T47D (cell line): ENCODE measurements at places on chromosomes 2 and 18.
A peak's percentile ranks its signal among the peaks of the same experiment; 100 is the strongest.

GRCh38 chr2:140861666-140862065, 1269.2 kb downstream of the LRP1B start:
- DNase-seq: no peak

- DNase-seq: no peak
Observed at GRCh38 chr2:147607379-147607778, 237.4 kb upstream of the ACVR2A start.

GRCh38 chr2:240931319-240931949, 25.3 kb downstream of the CROCC2 start:
- DNase-seq: no peak

- no peak for DNase-seq
Observed at GRCh38 chr2:163187995-163188655, 349.6 kb upstream of the KCNH7 start.

DNA sequence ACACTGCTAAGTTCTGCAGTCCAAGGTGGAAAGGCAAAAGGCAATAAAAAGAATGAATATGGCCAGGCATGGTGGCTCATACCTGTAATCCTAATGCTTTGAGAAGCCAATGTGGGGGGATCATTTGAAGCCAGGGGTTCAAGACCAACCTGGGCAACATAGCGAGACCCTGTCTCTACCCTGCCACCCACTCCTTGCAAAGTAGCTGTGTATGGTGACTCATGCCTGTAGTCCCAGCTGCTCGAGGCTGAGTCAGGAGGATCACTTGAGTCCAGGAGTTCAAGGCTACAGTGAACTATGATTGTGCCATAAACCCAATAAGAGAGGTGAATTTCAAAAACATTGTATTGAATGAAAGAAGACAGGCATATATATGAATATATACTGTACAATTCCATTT, 2.4 kb downstream of the MYL12B start:
- no peak for DNase-seq

- no peak for DNase-seq
Observed at GRCh38 chr2:241456546-241456945, 51.8 kb downstream of the STK25 start.

- DNase-seq: no peak
Observed at GRCh38 chr2:23244617-23245016, 140.4 kb upstream of the KLHL29 start.

DNA sequence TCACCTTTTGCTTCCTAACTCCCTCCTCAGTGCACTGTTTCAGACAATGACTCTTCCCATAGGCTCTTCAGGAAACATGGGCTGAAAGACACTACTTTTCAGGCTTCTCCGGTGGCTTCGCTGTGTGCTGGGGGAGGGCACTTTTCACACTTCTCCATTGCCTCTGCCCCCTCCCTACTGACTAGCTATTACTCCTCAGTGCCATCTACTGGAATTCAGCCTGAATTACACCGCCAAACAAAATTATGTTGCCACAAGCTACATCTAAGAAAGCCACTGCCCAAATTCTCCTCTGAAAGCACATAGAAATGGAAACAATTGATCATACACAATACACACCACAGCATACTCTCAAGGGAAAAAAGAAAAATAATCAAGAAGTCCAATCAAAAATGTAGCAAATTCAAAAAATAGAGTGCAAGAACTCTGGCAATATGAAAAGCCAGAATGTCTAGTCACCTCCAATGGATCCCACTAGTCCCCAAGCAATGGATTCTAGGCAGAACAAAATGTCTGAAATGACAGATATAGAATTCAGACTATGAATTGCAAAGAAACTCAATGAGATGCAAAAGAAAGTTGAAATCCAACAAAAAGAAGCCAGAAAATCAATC, 1139.4 kb upstream of the GYPC start:
- DNase-seq: peak; percentile 13

GRCh38 chr18:42038936-42039335, 83.9 kb downstream of the PIK3C3 start:
- DNase-seq: no peak

GRCh38 chr2:127053731-127054603, 53.0 kb downstream of the BIN1 start:
- no peak for DNase-seq

- no peak for DNase-seq
Observed at GRCh38 chr2:103430191-103430590, 668.4 kb downstream of the TMEM182 start.

DNA sequence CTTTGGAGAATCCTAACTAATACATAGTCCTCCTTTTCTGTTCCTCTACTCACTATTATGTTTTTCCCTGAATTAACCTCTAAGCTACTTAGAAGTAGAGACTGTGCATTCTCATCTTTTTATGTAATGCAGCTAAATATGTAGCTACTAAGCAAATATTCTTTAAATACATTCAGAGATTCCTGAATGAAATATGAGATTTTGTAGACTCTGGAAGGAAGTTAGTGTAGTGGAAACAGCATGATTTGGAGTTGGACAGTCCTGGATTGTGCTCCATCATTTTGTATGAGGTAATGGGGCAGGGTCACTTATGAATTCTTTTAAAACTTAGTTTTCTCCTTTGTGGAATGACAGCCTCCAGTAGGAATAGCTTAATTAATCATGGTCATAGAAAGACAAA, 24.7 kb upstream of the NT5C1B start:
- no peak for DNase-seq

DNA sequence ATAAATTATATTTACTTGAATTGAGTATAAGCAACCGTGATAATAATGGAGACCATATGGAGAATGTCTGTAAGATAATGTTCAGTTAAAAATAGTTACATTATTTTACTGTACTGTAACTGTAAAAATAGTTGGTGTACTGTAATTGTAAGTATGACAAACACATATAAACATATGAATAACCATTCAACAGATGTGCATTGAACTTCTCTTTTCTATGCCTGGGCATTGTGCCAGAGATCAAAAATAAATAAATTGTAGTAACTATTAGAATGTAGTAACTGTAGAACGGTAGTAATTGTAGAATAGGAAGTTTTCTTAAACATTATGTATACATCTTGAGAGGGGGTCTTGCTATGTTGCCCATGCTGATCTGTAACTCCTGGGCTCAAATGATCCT, 287.4 kb upstream of the EPAS1 start:
- DNase-seq: no peak

- DNase-seq: no peak
Observed at GRCh38 chr2:239179851-239180371, 220.9 kb downstream of the HDAC4 start.

- DNase-seq: no peak
Observed at GRCh38 chr2:192953116-192953515, 758.4 kb upstream of the TMEFF2 start.

GRCh38 chr18:44816477-44816876, 135.8 kb downstream of the SETBP1 start:
- DNase-seq: no peak

GRCh38 chr2:217393585-217394032, 533.7 kb upstream of the TNP1 start:
- DNase-seq: no peak

DNA sequence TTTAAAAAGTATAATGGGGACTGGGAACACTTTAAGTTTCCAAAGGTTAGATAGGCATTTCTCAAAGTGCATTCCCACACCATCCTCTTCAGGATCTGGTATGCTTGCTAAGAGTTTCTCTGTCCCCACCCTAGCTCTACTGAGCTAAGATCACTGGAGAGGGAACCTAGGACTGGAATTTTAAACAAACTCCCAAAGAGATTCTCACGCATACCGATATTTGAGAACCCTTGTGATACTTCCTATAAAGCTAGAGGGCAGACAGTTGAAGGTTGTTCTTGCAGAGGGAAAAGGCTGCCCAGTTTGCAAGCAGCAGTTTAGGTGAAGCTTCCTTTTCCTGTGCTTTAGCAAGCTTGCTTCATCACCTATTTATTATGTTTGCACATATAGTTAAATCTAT, 3.6 kb downstream of the CNRIP1 start:
- DNase-seq: no peak

DNA sequence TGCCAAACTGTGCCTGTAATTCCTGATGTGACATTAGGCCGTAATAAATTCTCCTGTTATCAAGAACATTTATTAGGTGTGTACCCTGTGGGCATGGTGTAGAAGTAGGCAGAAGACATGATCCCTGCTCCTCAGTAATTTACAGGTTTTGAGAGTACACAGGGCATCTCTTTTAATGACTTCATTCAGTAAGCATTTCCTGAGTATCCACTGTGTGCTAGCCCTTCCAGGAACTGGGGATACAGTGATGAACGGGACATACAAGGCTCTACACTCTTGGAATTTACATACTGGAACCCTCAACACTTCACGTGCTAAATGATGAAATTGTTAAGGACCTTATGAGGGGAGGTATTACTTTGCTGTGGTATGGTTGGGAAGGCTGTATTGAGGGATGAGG, 30.2 kb downstream of the DIS3L2 start:
- no peak for DNase-seq

- no peak for DNase-seq
Observed at GRCh38 chr2:85917887-85918795, 29.4 kb upstream of the ST3GAL5 start.

DNA sequence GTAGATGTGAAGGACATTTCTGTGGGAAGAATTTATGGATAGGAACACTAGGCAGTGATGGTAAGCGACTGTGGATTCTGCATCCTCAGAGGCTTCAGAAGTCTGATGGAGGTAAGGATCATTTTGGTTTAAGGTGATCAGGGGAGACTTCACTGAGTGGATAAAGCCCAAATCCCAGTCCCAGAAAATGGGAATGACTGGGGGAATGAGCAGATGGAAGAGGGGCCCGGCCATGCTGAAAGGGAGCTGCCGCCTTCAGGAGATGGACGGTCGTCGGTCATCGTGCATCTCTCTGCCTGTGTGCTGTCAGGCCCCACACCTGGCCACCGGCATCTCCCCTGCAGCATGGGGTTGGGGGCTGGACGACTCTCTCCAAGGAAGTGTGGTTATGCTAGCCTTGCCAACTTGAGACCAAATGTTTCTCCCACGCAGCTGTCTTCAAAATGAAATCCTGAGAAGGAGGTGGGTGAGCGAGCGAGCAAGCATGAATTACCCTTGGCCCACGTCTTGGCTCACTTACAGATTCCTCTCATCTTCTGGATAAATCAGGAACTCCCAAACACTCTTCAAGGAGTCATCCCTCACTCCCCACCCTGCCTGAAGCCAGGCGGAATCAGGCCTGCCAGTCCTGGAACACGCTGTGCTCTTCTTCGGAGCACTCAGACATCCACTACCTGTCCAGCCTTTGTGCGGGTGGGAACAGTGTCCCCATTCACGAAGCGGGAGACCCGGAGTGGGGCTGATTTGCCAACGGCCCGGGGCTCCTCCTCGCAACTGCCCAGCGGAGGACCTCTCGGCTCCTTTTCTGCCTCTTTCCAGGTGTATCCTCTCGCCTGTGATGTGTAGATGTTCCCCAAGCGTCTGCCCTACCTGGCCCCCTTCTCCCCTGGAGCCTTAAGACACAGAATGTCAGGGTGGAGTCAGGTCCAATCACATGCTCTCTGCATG, 85.6 kb downstream of the PRKCE start:
- DNase-seq: no peak

DNA sequence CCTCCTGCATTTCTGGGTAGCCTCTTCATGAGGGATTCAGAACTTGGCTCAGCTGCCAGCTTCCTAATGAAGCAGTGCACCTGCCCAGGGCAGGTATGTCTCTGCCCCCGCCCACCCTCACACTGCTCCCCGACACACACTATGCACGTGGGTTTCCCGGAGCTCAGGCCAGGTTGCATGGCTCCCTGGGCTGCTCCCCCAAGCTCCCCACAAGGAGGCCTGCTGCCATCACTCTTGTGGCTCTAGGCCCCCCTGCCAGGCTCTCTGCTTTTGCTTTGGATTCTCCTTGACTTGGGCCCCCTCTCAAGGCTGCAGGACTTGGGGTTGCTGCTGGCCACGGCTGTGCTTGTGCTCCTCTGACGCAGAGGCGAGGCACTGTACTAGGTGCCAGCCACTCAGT, 43.6 kb downstream of the ADD2 start:
- DNase-seq: no peak

DNA sequence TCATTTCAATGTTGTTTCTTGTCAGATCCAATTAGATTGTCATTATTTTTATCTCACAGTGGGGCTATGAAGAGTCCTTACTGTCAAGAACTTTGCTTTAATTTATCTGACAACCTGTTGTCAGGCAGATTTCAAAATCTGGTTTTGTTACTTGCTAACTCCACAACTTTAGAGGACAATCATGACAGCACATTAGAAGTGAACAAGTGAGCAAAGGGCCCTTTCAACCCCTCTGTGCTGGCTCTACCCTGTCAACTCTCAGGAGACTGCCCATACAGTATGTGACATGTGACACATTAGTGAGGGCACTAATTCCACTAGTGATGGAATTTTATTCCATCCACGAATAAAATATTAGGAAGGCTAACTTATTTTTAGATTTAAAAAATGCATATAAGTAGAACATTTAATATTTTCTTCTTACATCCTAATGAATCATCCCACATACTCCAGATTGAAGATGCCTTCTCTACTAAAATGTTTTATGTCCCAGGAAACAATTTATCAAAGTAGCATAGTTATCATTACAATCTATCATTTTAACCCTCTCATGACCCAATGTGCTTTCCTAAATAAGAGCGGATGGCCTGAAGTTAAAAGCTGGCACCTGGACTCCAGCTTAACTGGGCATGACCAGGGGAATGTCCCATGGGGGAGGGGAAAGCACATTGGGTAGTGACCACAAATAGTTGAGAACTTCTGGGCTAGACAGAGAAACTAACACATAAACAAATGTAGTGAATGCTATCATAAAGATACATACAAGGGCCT, 97.6 kb upstream of the PPP1CB start:
- no peak for DNase-seq

- no peak for DNase-seq
Observed at GRCh38 chr2:230938098-230938497, 13.1 kb upstream of the GPR55 start.

DNA sequence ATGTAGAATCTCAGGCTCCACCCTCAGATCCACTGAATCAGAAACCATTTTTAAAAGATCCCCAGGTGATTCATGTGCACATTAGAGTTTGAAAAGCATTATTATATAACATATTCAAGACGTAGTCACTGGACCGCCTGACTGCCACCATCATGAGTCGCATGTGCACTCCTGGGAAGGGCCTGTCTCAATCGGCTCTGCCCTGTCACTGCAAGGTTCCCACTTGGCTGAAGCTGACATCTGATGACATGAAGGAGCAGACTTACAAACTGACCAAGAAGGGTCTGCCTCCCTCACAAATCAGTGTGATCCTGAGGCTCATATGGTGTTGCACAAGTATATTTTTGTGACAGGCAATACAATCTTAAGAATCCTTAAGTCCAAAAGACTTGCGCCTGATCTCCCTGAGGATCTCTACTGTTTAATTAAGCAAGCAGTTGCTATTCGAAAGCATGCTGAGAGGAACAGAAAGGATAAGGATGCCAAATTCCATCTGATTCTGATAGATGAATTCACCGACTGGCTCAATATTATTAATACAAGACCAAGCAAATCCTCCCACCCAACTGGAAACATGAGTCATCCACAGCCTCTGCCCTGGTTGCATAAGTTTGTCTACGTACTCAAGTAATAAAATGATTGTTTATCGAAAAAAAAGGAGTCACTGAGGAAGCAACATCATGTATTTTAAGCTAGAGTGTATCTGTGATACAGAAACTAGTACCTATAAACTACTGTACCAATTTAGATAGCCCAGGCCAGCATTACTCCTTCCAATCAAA, 26.2 kb downstream of the ATAD2B start:
- no peak for DNase-seq
